MCF 10A (cell line): ENCODE measurements at places on chromosomes 7 and 10. TPM values are rescaled to one million over a fixed set of nuclear protein-coding genes. Genes with fewer than 3 reads are reported as not detected.

DNA sequence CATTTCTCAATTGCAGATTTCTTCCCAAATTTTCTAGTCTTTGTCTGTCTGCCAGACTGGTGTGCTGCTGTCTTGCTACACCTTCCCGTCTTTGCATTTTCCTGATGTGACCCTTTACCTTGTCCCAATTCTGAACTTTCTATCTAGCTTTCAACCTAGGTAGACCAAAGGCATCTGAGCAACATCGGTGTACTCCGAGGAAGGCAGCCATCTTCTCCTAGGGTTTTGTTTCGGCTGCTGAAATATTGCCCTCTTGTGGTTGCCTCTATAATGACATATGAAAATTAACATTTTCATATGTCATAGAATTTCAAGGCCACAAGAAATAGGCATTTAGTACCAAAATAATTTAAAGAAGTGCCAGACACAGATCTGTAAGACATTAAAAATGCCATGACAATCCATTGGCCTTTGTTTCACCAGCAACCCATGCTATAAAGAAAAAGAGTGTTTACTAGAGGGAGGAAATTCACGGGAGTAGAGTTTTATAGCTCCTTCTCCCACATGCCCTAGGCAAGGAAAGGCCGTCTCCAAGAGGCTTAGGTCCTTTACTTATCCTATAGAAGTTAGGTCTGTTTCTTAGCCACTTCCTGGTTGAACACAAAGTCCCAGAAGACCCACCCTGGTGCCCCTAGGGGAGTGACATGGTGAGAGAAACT, 23.4 kb downstream of the OR9A2 start:
- peak; percentile 45 for DNase-seq
- H3K4me3 ChIP-seq = peak overlapping the region; percentile 37
- H3K27me3 ChIP-seq = peaks cover 33% of the 10 kb centered on the region
- no peaks in the 10 kb centered on the region for H3K36me3 ChIP-seq
- no peak overlapping the region for H3K27ac ChIP-seq
- no peaks in the 10 kb centered on the region for H3K4me1 ChIP-seq

GRCh38 chr10:90451283-90451682, 406.6 kb downstream of the HTR7 start:
- H3K4me3 ChIP-seq = no peak overlapping the region
- peaks cover 20% of the 10 kb centered on the region for H3K4me1 ChIP-seq
- H3K27ac ChIP-seq = no peak overlapping the region
- DNase-seq = peak; percentile 34
- H3K27me3 ChIP-seq = no peaks in the 10 kb centered on the region

Gene VSTM2A
- total RNA-seq = not detected in 2 replicates

Gene LIPJ
- total RNA-seq = not detected in 2 replicates

- H3K4me1 ChIP-seq = peaks cover 29% of the 10 kb centered on the region
- H3K27ac ChIP-seq = no peak overlapping the region
- DNase-seq = no peak
- H3K36me3 ChIP-seq = no peaks in the 10 kb centered on the region
- H3K27me3 ChIP-seq = no peaks in the 10 kb centered on the region
These were observed 343.7 kb downstream of the PTEN start for GRCh38 chr10:88207121-88207546.
